ENCODE measurements at places on chromosomes 6 and 20.

- DNase-seq = no peak
Observed at GRCh38 chr20:2833761-2834160, 6.7 kb downstream of the PCED1A start.

GRCh38 chr6:41466437-41466990 lies 79.7 kb upstream of the FOXP4 start:
- DNase-seq = no peak

GRCh38 chr6:13248053-13248452 lies 80.3 kb downstream of the TBC1D7 start:
- no peak for DNase-seq

DNA sequence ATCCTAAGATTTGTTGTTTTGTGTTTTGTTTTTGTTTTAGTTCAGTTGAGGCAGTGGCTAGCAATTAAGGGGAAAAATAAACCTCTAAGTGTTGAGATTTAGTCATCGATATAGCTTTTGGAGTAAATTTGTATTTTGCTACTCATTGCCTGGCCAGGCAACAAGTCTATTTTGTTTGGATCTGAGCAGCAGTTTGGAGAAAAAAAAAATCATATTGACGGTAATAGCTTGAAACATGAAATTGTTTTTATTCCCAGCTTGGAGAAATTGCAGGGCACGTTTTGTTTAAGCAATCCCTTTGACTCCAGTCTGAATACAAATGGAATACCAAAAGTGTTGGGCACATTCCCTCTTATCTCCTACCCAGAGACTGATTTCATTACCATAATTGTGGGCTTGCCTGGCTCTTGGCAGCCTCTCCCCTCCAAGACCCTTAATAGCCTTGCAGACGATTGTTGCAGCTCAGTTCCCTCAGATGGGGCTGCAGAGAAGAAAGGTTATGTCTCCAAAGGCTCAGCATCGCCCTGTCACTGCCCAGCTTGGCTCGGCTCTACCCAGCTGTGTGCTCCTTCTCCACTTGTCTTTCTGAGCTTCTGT lies 56.0 kb downstream of the ISM1 start:
- DNase-seq = no peak

GRCh38 chr6:25052181-25052580 lies 116.4 kb upstream of the RIPOR2 start:
- no peak for DNase-seq

Data from effector CD4-positive, alpha-beta T cell (primary cell).